ENCODE measurements at places on chromosomes 7 and 10. TPM values are rescaled to one million over a fixed set of nuclear protein-coding genes. Genes with fewer than 3 reads are reported as not detected.

The GNB2 gene
- total RNA-seq = 104 TPM

The TSPAN13 gene
- total RNA-seq = 2.8 TPM

The AGBL3 gene
- total RNA-seq = 1.9 TPM

The STEAP1B gene
- not detected for total RNA-seq

The DENND2A gene
- total RNA-seq = 5.8 TPM

The CDK5 gene
- 57.0 TPM for total RNA-seq

The HHEX gene
- total RNA-seq = not detected
